Keratinocyte (primary cell): ENCODE measurements at places on chromosomes 1 and 21.

GRCh38 chr1:115314765-115315164, 23.3 kb downstream of the NGF start:
- no peak overlapping the region for H3K27ac ChIP-seq
- DNase-seq: no peak
- H3K36me3 ChIP-seq: no peaks in the 10 kb centered on the region
- H3K4me1 ChIP-seq: no peaks in the 10 kb centered on the region
- no peak overlapping the region for H3K4me3 ChIP-seq
- H3K27me3 ChIP-seq: no peaks in the 10 kb centered on the region

DNA sequence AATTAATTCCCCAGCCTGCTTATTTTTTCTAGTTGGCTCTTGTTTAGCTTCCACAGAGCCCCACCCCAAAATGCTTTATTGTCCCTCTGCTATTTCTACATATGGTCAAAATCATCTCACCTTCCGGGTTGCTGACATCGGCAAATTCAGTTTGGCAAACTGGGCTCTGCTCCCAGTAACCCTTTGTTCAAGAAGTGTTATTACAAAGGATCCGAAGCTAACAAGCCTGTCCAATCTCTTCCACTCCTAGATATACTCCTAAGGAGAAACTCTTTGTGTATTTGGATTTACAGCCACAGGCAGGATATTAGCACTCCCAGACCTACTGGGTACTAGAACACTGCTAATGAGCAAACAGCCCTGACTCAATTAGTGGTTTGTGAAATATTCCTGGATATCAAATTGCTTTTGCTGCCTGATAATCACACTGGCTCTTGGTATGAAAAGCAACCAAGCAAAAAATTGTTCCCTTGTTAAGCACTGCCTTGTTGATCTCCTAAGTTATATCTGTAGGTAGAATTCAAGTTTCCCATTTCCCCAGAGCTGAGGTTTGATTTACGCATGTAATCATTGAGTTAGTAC, 4.0 kb downstream of the JUN start:
- H3K4me3 ChIP-seq: peak overlapping the region; percentile 91
- no peak for DNase-seq
- peaks cover 13% of the 10 kb centered on the region for H3K4me1 ChIP-seq
- no peaks in the 10 kb centered on the region for H3K27me3 ChIP-seq

GRCh38 chr1:92317836-92318493, 19.1 kb downstream of the RPAP2 start:
- peaks cover 3% of the 10 kb centered on the region for H3K36me3 ChIP-seq
- H3K4me1 ChIP-seq: no peaks in the 10 kb centered on the region
- H3K27ac ChIP-seq: no peak overlapping the region
- no peaks in the 10 kb centered on the region for H3K27me3 ChIP-seq
- no peak overlapping the region for H3K4me3 ChIP-seq
- no peak for DNase-seq

GRCh38 chr21:36035381-36035791, 24.9 kb downstream of the SETD4 start:
- H3K4me1 ChIP-seq: no peaks in the 10 kb centered on the region
- no peak overlapping the region for H3K27ac ChIP-seq
- no peak for DNase-seq
- H3K36me3 ChIP-seq: peaks cover 19% of the 10 kb centered on the region
- H3K4me3 ChIP-seq: no peak overlapping the region
- H3K27me3 ChIP-seq: no peaks in the 10 kb centered on the region

DNA sequence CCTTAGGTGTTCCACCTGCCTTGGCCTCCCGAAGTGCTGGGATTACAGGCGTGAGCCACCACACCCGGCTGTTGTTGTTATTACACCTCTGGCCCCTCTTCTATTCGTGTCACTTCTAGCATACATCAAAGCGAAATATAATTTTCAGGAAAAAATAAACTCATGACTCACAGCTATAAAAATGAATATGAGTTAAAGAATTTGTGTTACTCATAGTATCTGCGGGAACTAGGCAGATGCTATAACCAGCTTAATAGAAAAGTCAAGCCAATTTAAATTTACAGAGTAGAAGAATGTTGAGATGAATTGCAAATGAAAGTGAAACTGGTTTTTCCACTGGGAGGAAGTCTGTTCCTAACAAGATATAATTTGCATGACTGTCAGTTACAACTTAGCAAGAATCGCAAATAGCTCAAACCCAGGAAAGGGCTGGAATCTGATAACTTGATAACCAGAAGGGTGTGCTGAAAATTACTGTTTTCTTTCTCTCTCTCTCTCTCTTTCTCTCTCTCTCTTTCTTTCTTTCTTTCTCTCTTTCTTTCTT, 11.2 kb downstream of the OR2W3 start:
- H3K4me1 ChIP-seq: no peaks in the 10 kb centered on the region
- H3K4me3 ChIP-seq: peak overlapping the region; percentile 48
- H3K36me3 ChIP-seq: no peaks in the 10 kb centered on the region

DNA sequence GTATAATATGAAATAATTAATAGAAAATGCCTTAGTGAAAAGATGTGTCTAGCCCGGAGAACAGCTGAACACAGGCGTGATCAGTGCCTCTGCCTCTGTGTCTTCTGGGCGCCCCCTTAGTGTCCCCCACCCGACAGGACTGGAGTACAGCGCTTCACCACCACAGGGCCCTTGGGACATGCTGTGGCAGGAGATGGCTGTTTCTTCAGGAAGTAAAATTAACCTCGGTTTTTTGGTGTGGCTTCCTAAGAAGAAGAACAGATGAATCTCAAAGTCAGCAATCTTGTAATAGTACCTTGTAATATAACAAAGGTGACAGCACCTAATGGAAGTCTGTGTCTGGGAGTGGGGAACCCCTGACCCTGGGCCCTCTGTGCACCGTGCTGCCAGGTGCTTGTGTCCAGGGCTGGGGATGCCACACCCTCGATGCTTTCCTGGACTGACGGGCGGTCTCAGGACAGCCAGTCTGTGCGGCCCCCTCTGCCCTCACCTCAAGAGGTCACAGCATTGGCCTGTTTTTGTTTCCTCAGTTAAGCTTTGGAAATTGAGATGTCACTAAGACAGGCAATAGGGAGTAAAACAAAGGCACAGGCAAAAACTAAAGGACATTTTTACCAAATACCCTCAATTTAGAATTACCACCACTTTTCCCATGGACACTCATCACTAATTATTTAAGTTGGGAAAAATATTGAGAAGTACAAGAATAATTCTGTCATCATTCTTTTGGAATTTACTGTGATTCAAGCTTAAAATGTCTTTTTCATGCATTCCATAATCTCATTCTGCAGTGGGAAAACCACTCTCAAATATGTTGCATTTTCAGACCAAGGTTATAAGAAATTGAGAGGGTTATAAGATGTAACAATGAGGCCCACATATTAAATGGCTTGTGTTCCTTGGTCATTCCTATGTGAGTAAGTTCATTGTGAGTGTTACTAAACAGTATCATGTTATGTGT, 79.3 kb downstream of the ADARB1 start:
- H3K4me3 ChIP-seq: no peak overlapping the region
- peaks cover 3% of the 10 kb centered on the region for H3K4me1 ChIP-seq
- H3K27me3 ChIP-seq: no peaks in the 10 kb centered on the region
- no peak for DNase-seq

- H3K36me3 ChIP-seq: no peaks in the 10 kb centered on the region
- no peak overlapping the region for H3K27ac ChIP-seq
- peaks cover 8% of the 10 kb centered on the region for H3K4me1 ChIP-seq
These were observed 4.4 kb downstream of the AVPR1B start for GRCh38 chr1:206112600-206113301.

- H3K4me3 ChIP-seq: no peak overlapping the region
- peak; percentile 73 for DNase-seq
- no peaks in the 10 kb centered on the region for H3K27me3 ChIP-seq
- no peak overlapping the region for H3K27ac ChIP-seq
These were observed 262.2 kb upstream of the POU3F1 start for GRCh38 chr1:38308780-38309179.

GRCh38 chr1:67524143-67525052, 94.2 kb upstream of the SERBP1 start:
- H3K27ac ChIP-seq: no peak overlapping the region
- H3K36me3 ChIP-seq: no peaks in the 10 kb centered on the region
- no peaks in the 10 kb centered on the region for H3K27me3 ChIP-seq
- no peak for DNase-seq
- H3K4me3 ChIP-seq: no peak overlapping the region

GRCh38 chr21:45877821-45878469, 103.6 kb upstream of the COL6A1 start:
- H3K27ac ChIP-seq: no peak overlapping the region
- no peak overlapping the region for H3K4me3 ChIP-seq
- H3K36me3 ChIP-seq: no peaks in the 10 kb centered on the region

GRCh38 chr1:3786468-3787348, 9.6 kb downstream of the LRRC47 start:
- no peak for DNase-seq
- peaks cover 32% of the 10 kb centered on the region for H3K36me3 ChIP-seq
- no peaks in the 10 kb centered on the region for H3K27me3 ChIP-seq
- H3K27ac ChIP-seq: no peak overlapping the region
- H3K4me3 ChIP-seq: no peak overlapping the region

DNA sequence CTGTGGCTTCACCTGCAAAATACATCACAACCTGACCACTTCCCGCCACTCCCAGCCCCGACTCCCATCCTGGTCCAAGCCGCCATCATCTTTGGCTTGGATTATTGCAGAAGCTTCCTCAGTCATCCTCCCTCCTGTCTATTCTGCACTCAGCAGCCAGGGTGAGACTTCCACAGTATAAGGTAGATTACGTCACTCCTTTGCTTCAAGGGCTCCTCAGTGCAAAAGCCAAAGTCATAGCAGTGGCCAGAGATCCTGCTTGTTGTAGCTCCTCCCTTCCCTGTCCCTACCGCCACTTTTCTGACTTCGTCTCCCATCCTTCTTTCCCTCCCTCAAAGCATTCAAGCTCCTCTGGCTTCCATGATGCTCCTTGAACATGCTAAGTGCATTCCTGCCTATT, 152.8 kb downstream of the GRIK3 start:
- H3K27me3 ChIP-seq: no peaks in the 10 kb centered on the region
- H3K36me3 ChIP-seq: no peaks in the 10 kb centered on the region
- no peak overlapping the region for H3K4me3 ChIP-seq
- no peaks in the 10 kb centered on the region for H3K4me1 ChIP-seq

DNA sequence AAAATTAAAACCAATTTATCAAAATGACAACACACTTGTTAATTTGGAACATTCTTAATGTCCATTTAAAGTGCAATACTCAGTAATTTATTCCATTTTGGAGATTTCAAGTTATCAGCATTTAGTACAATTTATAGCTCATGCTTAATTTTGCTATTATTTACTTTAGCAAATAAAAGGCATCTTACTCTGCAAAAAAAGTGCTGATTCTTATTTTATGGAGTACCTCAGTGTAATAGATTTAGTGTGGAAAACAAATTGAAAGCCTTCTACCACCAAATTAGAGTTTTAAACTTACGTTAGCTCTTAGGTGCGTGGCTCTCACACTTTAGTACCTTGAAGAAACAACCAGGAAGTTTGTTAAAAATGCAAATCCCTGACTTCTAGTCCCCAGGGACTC, 208.4 kb upstream of the NRIP1 start:
- no peak for DNase-seq
- no peaks in the 10 kb centered on the region for H3K4me1 ChIP-seq
- no peak overlapping the region for H3K4me3 ChIP-seq
- no peak overlapping the region for H3K27ac ChIP-seq
- H3K36me3 ChIP-seq: no peaks in the 10 kb centered on the region

- no peaks in the 10 kb centered on the region for H3K27me3 ChIP-seq
- H3K4me3 ChIP-seq: no peak overlapping the region
- H3K27ac ChIP-seq: no peak overlapping the region
These were observed 39.9 kb downstream of the ENAH start for GRCh38 chr1:225613006-225613405.

DNA sequence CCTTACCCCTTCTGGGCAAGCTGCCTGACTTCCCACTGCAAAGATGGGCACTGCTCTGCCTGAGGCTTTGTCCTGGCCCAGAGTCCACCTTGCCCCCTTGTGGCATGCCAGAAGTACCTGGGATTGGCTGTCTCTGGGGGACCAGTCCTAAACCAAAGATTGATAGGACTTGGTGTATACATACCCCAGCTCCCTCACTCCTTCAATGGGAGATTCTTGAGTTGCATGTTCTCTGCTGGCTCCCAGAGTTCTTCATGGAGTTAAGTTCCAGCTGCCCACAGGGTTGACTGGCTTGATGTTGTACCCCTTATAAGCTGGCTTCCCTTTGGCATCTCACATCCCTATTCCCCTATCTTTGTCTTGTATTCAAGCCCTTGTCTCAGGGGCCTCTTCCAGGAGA, 244.8 kb downstream of the GRIK3 start:
- no peak overlapping the region for H3K27ac ChIP-seq
- H3K4me3 ChIP-seq: no peak overlapping the region
- H3K4me1 ChIP-seq: no peaks in the 10 kb centered on the region
- no peaks in the 10 kb centered on the region for H3K36me3 ChIP-seq
- peaks cover 11% of the 10 kb centered on the region for H3K27me3 ChIP-seq

- peak overlapping the region; percentile 9 for H3K4me3 ChIP-seq
- DNase-seq: no peak
- peaks cover 4% of the 10 kb centered on the region for H3K27me3 ChIP-seq
- peaks cover 15% of the 10 kb centered on the region for H3K36me3 ChIP-seq
- H3K27ac ChIP-seq: peak overlapping the region; percentile 16
These were observed 5.7 kb downstream of the GJB3 start for GRCh38 chr1:34786521-34787325.

GRCh38 chr1:2502210-2502609, 24.2 kb downstream of the PANK4 start:
- no peak overlapping the region for H3K27ac ChIP-seq
- H3K36me3 ChIP-seq: peaks cover 10% of the 10 kb centered on the region
- H3K4me1 ChIP-seq: peaks cover 7% of the 10 kb centered on the region
- no peak for DNase-seq
- no peak overlapping the region for H3K4me3 ChIP-seq

- H3K27ac ChIP-seq: peak overlapping the region; percentile 96
- DNase-seq: no peak
- peaks cover 1% of the 10 kb centered on the region for H3K36me3 ChIP-seq
- H3K4me3 ChIP-seq: peak overlapping the region; percentile 50
- peaks cover 63% of the 10 kb centered on the region for H3K4me1 ChIP-seq
These were observed 11.5 kb downstream of the MCL1 start for GRCh38 chr1:150567717-150568593.

- no peaks in the 10 kb centered on the region for H3K4me1 ChIP-seq
- H3K27me3 ChIP-seq: no peaks in the 10 kb centered on the region
- no peak overlapping the region for H3K27ac ChIP-seq
- H3K36me3 ChIP-seq: no peaks in the 10 kb centered on the region
- DNase-seq: no peak
- no peak overlapping the region for H3K4me3 ChIP-seq
These were observed 293.5 kb downstream of the MRPL39 start for GRCh38 chr21:25313829-25314228.
